ENCODE measurements at places on chromosomes 4 and X.

GRCh38 chr4:183747931-183748670 is 89.0 kb downstream of the TRAPPC11 start:
- DNase-seq: no peak

DNA sequence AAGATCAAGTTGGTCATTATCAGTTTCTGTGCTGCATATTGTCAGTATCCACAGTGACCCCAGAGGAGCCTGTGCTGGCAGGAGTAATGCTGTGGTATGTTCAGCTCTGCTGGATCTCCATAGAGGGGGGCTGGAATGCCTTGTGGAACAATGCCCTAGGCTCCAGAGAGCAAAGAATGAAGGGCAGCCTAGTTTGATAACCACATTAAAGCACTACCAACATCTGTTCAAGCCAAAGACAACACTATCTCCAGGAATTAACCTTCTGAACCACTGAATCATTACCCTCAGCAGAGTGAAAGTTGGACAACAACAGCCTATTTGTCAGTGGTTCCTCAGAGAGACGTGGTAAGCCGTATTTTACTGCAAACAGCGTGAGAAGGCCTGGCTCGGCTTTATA is 192.3 kb upstream of the CXorf66 start:
- no peak for DNase-seq

DNA sequence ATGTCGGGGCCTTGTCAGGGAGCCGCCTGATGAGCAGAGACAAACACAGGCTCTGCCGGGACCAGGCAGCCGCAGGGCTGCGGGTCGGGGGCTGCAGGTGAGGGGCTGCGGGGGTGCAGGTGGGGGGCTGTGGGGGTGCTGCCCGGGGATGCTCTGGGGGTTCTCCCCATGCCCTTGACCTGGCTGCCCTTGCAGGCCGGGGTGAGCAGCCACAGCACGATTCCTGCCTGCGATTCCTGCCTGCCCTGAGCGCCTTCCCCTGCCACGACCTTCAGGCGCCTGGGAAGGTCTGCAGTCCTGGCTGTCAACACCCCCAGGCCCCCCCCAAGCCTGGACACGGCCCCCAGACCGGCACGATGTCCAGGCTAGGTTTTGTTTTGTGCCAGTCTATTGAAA is 106.3 kb downstream of the FAM53A start:
- no peak for DNase-seq

GRCh38 chr4:156962528-156962974 is 9.0 kb downstream of the PDGFC start:
- DNase-seq: no peak

- no peak for DNase-seq
Measured at GRCh38 chrX:101417190-101417589, 9.2 kb downstream of the HNRNPH2 start.

GRCh38 chr4:134544303-134544770 is 342.7 kb upstream of the PABPC4L start:
- DNase-seq: no peak

DNA sequence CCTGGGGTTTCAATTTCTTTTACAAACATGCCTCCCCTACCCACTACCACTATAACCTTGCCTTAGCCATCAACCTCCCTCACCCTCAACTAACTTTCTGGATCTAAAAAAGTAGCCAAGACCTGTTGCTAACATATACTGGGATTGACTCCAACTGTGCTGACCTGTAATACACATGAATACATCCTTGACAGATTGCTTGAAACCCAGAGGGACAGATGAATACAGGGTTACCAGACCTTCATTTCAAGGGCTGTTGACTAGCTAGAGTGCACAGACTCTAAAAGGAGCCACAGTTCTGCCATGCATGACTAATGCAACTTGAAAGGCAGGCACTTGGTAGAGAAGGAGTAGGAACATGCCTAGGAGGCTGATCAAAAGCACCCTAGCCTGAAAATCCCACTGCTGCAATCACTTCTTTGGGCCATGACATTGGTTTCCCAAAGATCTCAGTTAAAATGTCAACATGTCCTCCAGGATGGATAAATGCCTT is 121.0 kb downstream of the PCDH19 start:
- DNase-seq: no peak

DNA sequence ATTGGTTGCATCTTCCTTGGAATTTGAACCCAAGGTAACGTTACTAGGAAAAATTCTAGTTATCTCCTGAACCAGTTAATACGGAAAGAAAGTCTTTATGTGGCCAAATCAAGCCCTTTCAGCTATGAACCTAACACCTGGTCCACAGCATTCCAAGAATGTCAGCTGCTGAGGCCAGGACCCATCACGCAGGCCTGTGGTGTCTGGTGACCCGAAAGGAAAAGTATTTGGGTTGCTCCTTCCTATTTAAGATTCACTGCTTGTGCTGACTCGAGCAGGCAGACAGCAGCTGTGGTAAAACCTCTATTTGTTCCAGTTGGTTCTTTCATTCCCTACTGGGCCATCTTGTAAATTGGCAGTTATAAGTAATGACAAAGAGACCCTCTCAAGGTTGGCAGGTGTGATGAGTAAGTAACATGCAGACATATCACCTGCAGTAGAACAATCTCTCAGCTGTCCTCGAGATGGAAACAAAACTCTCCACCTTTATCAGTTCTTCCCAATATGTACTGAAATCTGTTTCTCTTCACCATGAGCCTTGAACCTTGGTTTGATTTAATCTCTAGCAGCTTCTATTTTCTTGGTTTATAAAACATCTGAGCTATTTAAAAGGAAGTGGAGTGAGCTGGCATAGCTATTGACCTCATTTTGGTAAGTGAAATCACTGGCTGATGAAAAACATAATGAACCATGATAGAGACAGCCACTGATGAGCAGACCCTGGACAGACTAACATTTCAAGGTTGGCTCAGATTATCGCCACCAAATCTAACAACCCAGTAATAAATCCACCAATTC is 182.1 kb upstream of the SMIM31 start:
- no peak for DNase-seq

GRCh38 chrX:5876984-5877596 is 351.6 kb downstream of the NLGN4X start:
- no peak for DNase-seq

DNA sequence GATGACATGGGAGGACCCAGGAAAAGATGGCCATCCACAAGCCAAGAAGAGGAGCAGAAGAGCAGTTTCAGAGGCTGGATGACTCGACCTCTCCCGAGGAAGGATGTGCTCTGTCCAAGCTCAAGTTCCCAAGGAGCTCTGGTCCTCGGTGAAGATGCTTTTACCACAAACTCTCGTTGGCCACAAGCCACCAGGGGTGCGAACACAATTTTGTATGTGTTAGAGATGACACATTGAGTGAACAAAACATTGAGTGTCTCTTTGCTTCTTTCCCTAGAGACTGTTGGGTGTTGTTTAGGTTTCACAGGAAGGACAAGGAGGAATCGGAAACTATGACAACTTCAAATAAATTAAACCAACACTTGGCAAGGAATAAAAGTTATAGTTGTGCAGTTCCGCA is 26.3 kb downstream of the FGFBP1 start:
- DNase-seq: no peak

- no peak for DNase-seq
Measured at GRCh38 chr4:176654565-176655216, 138.0 kb downstream of the VEGFC start.

GRCh38 chr4:57426779-57427395 is 316.7 kb upstream of the IGFBP7 start:
- DNase-seq: no peak

DNA sequence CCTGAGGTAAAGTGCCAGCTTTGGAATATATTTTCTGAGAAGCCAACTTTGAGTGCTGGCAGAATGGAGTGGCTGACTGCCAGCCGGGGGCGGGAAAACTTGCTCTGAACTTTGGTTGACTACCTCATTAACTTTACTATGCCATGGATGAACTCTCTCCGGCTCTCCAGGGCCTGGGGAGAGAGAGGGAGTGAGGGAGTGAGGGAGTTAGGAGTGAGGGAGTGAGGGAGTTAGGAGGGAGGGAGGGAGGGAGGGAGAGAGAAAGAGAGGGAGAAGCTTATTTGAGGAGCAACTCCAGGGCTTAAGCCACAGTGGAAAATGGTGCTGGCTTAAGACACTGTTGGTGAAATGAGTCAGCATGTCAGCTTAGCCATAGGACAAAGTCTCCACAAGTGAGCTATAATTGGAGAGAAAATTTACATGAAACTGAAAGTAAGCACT is 280.9 kb upstream of the RPS6KA3 start:
- DNase-seq: no peak

DNA sequence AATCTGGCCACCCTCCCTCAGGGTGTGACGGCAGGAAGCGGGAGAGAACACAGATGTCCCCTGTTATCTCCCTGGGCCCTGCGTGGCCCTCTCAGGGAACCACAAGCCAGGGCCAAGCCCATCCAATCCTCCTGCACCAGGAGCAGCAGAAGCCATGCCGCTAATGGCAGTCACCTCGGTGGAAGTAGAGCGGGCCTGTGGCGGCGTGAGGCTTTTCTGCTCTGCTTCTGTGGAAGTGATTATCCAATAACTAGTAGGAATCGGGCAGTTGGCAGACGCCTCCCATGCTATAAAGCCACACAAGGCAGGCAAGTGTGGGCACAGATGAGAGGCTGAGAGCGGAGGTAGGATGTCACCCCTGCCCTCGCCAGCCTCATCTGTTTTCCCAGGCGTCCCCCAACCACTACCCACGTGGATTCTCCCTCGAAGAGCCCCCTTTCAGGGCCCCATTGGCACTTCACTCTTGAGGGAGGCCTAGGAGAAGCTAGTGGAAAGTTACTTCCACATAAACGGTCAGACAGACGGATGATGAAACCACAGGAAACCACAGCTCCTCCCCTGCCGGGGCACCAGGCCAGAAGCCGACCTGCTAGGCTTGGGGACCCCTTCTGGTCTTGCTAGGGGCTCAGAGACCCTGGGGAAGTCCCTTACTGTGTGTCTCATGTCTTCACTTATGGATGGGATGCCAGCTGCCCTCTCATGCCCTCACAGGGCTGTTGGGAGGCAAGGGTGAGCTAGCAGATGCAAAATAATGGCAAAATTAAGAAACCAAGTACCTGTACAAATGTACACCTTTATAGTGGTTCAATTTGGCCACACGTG is 18.8 kb upstream of the TMSB4X start:
- no peak for DNase-seq

DNA sequence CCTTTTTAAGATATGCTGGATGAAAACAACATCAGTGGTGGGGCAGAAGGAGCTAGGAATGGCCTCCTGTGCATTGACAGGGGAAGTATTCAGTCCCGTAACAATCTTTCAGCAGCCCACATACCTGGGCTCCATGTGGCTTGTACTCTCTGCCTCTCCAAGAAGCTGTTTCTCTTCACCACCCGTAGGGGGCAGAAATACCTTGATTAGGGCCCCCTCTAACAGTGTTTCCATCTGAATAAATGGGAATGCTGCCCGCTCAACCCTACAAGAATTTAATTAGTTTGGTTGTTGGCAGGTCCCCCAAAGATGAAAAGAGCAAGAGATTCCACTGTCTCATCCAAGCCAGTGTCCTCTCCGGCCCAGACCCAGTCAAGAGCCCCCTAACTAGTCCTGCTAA is 155.2 kb downstream of the SMIM20 start:
- DNase-seq: no peak

- no peak for DNase-seq
Measured at GRCh38 chr4:1177274-1178141, 5.1 kb upstream of the SPON2 start.

GRCh38 chr4:42501624-42502401 is 104.5 kb downstream of the SHISA3 start:
- no peak for DNase-seq

- DNase-seq: no peak
Measured at GRCh38 chr4:81528200-81528599, 56.5 kb upstream of the RASGEF1B start.

GRCh38 chr4:133799717-133800315 is 401.8 kb downstream of the PABPC4L start:
- DNase-seq: no peak

GRCh38 chr4:63036159-63036866 is 1372.9 kb downstream of the TECRL start:
- DNase-seq: no peak

- no peak for DNase-seq
Measured at GRCh38 chr4:139655116-139655515, 10.5 kb upstream of the MGST2 start.

- no peak for DNase-seq
Measured at GRCh38 chrX:47232803-47233332, at the start of gene USP11. Gene USP11, plus strand, starts transcription at chrX:47233009. Its CDS starts 35 bp downstream, at chrX:47233044.

GRCh38 chr4:3386526-3386925 is 55.2 kb upstream of the HGFAC start:
- DNase-seq: no peak

DNA sequence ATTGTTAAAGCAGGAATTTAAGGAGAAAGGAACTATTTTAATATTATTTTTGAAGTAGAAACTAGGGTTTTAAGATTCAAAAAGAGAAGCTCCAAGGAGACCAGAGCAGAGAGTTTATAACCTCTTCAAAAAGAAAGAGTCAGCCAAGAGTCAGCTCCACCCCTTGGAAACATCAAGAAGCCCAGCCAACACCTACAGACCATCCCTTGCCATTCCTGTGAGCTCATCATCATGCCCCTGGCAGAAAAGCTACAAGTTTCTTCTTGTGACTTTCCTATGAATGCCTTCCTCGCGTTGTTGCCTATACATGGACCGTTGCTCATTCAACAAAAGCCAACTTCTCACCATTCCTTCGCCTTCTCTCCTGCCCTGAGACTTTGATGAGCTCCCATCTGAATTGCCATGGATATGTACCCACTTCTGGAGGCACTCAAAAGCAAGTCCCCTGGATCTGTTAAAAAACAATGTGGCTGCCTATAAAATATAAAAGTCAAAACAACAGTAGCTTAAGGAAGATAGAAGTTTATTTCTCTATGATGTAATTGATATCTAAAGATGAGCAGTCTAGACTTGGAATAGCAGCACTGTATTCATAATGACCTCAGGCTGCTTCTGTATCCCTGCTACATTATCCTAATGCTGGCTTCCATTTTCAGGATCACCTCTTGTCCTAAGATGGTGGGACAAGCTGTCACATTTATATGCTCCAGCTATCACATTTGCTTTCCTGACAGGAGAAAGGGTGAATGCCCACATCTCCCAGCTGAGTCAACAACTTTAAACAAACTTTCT is 20.3 kb downstream of the PLRG1 start:
- no peak for DNase-seq

- DNase-seq: no peak
Measured at GRCh38 chrX:11579636-11580600, 85.8 kb downstream of the ARHGAP6 start.

DNA sequence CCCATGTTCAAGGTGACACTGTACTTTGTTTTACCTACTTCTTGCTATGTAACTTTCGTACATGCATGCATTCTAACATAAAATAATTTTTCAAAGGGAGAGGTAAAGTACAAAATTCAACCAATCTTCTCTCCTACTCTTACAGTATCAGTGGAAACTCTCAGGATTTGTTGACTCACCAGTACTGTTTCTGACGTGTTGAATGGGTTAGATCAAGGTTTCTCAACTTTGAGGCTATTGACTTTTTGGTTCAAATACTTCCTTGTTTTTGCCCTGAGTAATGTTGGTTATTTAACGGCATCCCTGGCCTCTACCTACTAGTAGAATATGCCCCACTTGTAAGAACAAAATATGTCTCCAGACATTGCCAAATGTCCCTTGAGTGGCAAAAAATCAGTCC is 94.6 kb upstream of the SMAD1 start:
- DNase-seq: no peak

GRCh38 chrX:65196758-65197360 is 220.6 kb upstream of the ZC4H2 start:
- no peak for DNase-seq

- DNase-seq: no peak
Measured at GRCh38 chr4:114659386-114660008, 60.9 kb downstream of the UGT8 start.
